ENCODE measurements at places on chromosomes 16 and 17.

- DNase-seq = peak; percentile 72
Observed at GRCh38 chr17:44002141-44002848, 2.1 kb upstream of the NAGS start.

DNA sequence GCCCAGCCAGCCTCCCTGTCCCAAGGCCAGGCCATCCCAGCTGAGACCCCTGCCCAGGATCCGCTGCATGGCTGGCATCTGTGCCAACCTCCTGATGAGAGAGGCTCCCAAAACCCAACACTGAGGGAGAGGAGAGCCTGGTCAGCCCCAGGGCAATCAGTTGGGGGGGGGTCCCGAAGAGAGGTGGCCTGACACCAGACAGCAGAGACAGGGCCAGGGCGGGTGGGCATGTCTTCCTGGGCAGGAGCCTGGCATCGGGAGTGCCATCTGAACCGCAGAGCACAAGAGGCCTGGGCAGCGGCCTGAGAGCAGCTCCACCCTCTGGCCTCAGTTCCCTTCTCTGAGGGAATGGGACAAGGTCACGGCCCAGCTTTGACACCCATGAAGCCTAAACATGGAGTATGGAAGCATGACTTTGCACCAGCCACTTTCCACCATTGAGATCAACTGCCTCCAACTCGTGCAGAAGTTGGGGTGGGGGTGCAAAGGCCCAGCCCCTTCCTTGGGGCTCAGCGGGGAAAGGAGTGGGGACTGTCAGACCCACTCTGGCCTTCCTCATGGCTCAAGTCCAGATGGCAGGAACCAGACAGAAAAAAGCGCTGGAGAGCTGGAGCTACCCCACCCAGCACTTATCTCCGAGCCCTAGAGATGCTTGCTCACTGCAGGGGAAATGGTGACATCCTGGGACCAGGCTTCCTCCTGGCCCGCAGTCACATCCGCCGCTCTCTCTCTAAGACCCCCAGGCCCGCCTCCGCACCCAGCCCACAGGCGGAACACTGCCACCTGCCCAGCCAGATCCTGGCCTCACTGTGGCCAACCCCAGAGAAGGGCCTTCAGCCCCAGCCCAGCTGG lies 9.7 kb downstream of the RHBDF2 start:
- no peak for DNase-seq

- DNase-seq = no peak
Observed at GRCh38 chr16:1754204-1754603, 17.1 kb downstream of the NME3 start.

DNA sequence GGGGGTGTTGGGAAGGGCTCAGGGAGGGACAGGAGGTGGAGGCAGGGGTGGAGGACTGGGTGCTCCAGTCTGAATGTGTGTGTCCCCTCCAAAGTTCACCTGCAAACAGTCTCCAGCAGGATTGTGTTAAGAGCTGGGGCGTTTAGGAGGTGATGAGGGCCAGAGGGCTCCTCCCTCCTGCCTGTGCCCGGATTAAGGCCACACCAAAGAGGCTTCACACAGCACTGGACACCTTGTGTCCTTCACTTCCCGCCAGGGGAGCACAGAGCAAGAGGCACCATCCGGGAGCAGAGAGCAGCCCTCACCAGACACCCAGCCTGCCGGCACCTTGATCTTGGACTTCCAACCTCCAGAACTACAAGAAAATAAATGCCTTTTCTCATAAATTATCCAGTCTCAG lies 30.2 kb upstream of the ENPP7 start:
- DNase-seq = no peak

DNA sequence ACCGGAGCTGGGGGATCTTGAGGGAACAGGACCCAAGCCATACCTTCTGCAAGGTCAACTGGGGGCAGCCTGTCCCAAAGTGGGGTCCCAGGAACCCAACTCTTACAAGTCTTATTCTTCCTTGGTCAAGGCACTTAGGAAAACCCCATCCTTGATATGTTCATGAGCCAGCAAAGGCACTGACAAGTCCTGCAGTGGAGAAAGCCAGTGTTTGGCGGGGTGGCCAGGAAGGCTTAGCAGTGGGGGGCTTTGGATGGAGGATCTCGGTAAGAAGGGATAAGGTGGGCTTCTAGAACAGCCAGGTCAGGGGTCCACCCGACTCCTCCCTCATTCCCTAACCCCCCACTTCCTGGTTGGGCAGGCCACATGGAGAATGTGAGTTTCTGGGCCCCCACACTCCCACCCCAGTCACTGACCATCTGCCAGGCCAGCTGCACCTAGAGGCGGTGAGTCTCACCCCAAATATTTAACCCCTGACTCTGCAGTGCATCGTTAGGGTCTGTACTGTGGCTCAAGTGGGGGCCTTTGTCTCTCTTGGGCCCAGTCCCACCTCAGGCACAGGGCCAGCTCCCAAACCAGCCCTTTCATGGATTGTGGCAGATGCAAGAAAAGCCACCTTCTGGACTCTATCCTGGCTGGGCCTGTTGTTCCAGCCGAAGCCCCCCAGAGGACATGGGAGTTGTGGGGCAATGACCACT lies 22.3 kb downstream of the PPL start:
- DNase-seq = no peak

GRCh38 chr16:50314665-50315064 lies 48.3 kb downstream of the ADCY7 start:
- DNase-seq = no peak

GRCh38 chr17:41801374-41802271 lies 10.1 kb downstream of the P3H4 start:
- peak; percentile 59 for DNase-seq

DNA sequence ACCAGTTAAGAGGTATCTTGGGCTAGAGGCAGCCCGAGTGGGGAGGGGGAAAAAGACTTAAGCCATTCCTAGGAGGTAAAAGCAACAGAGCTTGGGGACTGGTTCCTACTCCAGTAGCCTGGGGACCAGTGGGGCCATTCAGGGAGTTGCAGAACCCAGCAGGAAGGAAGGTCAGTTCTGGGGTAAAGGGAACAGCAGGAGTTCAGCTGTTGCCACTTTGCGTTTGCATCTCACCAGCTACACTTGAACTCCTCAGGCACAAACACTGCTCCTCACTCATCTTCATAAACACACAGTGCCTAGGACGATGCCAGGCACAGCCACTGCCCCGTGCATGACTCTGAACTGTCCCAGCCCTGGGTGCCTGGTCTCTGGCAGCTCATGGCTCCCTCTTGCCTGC lies 4.0 kb downstream of the HAP1 start:
- DNase-seq = no peak

DNA sequence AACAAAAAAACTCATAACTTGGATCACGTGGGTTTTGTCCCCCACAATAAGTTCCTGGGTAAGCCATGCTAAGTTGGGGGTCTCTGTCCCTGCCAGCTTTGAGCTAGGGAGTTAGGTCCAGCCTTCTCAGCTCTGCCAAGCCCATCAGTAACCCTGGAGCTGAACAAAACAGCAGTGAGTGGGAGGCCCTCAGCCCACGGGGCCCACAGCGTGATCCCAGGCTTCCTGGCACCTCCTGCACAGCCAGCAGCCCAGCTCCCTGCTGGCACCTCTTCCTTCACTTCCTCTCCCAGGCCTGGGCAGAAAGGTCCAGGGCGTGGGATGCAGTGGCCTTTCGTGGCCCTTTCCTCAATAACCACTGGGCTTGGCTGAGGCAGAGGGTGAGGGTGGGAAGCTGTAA lies 35.5 kb upstream of the CDC42EP4 start:
- no peak for DNase-seq

GRCh38 chr17:1617620-1618174 lies 10.9 kb downstream of the SLC43A2 start:
- no peak for DNase-seq

DNA sequence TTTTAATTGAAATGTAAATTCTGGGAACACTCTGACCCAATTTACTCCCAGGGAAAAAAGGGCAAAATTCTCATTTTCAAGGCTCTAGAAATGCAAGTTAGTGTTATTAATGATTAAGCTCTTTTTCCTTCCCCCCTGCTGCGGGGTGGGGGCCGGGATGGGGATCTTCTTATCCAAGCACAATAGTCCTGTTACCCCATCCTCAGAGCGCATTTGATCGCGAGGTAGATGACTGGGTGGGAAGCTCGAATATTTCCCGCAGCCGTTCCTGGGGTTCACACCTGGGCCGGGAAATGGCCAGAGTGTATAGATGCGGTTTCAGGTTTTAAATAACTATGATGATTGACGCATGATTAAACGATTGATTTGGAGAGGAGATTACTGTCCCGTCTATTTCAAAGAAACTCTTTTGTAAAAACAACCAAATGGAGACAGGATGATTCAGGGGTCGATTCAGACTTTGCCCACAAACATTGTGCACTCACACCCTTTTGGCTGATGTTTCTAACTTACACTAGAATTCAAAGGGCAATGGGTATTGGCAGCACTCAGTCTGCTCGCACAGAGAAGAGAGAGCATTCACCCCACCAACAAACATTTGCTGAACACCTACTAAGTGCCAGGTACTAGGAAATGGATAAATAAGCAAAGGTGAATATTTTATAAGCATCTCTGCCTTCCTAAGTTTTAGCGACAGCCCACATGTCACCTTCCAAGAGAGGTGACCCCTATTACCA lies 55.0 kb downstream of the SALL1 start:
- no peak for DNase-seq

GRCh38 chr16:963913-964312 lies 6.9 kb downstream of the LMF1 start:
- no peak for DNase-seq

DNA sequence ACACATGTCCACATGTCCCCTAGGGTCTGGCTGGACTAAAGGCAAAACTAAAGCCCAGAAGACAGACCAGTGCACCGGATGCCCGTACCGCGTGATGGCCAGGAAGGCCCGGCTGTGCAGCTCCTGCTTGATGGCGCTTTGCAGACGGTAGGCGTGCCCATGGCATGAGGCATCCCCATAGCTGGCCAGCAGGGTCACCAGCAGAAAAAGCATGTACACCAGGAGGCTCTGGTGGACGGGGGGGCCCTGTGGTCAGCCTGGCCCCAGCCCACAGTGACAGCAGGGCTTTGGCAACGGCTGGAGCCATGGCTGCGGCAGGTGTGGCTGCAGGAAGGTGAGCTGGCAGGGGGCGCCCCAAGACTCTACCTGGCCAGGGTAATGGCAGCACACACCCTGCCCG lies 42.8 kb downstream of the PKD1 start:
- no peak for DNase-seq

- peak; percentile 70 for DNase-seq
Observed at GRCh38 chr16:66603537-66604375, 748 bp upstream of the CMTM3 start.

GRCh38 chr17:44115585-44116415 lies 7.6 kb downstream of the HDAC5 start:
- DNase-seq = no peak

- no peak for DNase-seq
Observed at GRCh38 chr17:29710891-29711418, 88.2 kb upstream of the CORO6 start.

DNA sequence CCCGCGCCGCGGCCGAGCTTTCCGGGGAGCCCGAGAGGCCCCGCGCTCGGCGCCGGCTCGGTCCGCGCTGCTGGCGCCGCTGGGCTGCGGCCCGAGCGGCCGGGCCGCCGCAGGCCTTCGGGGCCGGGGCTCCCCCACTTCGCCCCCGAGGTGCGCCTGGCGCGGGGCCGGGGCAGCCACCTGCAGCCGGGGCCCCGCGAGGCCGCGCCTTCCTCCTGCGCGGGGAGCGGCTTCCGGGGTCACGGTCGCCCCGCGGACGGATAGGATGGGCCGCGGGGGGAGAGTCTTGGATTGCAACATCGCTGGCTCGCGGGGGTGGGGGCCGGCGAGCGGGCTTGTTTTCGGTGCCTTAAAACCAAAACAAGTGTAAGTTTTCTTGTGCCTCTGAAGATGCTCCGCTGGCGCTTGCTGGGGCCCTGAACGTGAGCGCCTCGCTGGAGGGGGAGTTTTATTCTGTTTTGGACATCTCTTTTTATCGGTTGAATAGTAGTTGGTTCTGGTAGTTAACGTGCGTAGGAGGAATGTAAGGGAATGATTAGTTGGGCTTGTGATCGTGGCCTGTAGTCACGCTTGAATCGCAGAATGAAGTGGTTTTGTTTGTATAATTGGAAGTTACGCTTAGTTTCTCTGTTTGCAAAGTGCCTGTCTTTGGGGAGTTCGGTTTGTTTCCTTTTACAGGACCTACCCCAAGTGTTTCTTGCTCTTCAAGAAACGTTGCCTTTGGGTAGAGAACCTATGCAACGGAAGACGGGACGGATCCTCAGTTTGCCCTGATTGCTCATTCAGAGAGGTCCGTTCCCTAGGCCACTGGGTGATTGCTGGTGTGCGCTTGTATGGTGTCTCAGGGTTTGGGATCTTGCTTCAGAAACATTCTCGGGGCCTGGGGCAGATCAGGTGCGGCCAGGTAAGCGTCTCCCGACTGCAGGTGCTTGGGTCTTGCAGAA lies 724 bp downstream of the UBE2I start:
- no peak for DNase-seq

DNA sequence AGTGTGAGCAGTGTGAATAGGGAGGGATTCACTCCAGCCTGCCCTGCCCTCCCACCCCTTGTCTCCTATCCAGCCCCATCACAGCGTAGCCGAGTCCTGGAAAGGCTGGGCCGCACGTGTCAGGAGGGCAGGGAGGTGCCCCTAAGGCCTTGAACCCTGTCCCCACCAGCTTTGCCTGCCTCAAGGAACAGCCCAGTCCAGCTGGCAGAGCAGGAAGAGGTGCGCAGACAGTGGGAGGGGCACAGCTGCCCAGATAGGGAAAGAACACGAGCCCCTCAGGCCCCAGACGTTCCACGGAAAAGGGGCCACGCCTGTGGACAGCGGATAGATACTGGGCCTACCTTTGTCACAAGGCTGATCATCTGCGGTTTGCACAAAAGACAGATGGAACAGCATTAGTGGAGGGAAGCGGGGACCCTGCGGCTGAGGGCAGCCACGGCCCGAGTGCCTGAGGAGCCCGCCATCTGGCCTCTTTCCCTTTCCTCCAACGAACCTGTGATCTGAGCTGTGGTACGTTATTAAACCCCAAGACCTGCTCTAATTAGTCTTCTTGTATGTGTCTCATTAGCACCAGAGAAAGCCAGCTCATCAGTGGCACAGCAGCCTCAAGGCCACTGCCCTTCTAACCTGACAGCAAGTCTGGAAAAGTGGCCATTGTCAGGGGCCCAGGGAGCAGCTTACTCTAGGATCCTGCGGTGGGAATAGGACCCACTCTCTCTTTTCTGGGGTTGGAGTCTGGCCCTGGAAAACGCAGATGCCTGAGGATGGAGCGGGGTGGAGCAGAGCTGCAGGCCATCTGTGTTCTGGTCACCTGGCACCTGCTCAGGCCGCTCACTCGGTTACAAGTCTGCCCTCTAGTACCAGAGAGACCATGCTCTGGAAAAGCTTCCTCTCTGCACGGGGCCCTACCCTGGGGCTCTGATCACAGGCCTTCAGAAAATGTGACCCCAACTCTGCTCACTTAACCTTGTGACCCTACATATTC lies 16.3 kb downstream of the MPP3 start:
- DNase-seq = no peak

GRCh38 chr16:60776281-60776680 lies 1260.0 kb downstream of the CDH8 start:
- DNase-seq = no peak

GRCh38 chr16:58497935-58498334 lies 2.0 kb upstream of the NDRG4 start:
- no peak for DNase-seq

DNA sequence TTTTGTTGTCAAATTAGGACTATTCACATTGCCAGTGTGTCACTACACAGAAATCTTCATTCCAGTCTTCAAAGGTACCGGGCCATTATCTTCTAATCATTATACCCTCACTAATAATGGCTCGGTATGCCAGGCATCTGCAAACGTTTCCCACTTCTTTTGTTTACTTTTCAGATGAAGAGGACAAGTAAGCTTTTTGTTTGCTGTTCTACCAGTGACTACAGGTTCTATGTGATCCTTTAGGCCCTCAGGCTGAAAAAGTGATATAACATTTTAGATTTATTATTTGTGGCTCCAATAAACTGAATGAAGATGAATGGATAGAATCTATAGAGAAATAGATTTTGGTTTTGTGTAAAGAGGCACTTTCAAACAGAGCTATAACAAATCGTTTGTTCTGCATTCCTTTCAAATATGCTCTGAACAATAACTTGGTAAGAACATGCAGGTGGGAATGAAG lies 403 bp upstream of the KRTAP3-1 start:
- DNase-seq = no peak

Measured in SW 1271 (cell line).